ENCODE measurements at places on chromosomes 5 and 9.

DNA sequence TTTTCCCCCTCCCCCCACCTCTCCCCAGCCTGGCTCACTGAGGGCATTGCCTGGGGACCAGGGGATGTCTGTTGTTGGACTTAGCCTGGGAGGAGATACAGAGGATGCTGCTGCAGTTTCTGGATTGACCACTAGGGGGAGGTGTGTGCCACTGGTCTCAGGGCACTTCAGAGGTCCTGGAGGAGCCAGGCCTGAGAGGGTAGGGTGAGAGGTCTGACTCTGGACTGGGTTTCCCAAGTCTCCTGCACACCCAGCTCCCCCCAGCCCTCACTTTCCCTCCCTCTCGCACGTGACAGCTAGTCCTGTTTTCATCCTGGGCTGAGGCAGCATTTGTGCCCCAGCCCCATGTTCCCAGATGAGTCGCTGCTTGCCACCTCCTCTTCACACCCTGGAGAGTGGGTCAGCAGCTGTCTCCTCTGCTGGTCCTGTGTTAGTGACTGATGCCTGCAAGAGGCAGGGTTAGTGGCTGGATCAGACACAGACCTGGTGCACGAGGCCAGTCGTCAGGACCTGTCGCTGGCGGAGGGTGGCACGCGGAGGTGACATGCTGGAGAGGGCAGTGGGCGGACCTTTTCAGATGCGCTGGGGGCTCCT is 4.4 kb downstream of the IL3 start:
- DNase-seq: peak; percentile 72

- peak; percentile 32 for DNase-seq
These were observed 17.8 kb downstream of the MED10 start for GRCh38 chr5:6360323-6361072.

GRCh38 chr5:36870399-36871040 is 6.0 kb upstream of the NIPBL start:
- DNase-seq: no peak

DNA sequence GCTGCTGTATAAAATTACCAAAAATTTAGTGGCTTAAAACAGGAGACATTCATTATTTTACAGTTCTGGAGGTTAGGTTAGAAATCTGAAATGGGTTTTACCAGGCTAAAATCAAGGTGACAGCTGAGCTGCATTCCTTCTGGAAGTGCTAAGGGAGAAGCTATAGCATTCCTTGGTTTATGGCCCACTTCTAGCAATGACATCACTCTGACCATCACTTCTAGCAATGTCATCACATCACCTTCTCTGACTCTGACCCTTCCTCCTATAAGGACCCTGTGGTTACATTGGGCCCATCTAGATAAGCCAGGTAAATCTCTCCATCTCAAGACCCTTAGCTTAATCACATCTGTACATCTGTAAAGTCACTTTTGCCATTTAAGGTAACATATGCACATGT is 366.1 kb downstream of the EFNA5 start:
- no peak for DNase-seq

DNA sequence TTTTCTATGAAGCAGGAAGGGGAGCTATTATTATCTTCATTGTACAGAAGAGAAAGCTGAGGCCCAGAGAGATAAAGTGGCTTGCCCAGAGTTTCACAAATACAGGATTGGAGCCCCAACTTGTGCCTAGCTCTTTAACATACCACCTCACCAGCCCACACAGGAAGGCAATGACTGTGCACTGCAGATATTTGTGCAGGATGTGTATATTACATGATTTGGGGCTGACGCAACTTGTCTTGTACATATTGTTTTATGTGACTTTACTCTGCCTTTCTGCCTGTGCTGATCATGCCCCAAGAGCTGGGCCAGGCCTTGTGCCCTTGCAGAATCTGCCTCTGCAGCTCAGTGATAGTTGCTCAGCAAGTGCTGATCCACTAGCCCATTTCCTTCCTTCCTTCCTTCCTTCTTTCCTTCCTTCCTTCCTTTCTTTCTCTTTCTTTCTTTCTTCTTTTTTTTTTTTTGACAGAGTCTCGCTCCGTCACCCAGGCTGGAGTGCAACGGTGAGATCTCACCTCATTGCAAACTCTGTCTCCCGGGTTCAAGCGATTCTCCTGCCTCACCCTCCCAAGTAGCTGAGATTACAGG is 106.6 kb upstream of the TBCA start:
- no peak for DNase-seq

DNA sequence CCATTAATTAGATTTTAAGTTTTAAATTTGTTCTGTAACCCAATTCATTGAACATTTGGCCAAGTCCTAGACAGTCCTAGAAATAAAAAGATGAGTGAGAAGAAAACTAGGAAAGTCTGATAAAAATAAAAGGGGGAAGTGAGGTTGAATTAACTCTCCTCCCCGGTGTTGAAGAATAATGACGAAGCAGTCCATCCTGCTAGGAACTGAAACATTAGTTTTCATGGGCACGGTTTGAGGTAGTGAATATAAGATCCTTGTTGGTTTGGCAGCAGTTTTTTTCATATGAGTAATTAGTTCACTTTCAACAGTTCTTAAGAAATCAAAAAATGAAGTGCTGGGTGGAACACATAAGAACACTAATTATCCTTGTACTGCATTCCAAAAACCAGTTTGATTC is 103.1 kb downstream of the MTREX start:
- DNase-seq: no peak

- no peak for DNase-seq
These were observed 83.4 kb upstream of the SMIM23 start for GRCh38 chr5:171702135-171702770.

- DNase-seq: no peak
These were observed 4.2 kb upstream of the PHF2 start for GRCh38 chr9:93572221-93572620.

DNA sequence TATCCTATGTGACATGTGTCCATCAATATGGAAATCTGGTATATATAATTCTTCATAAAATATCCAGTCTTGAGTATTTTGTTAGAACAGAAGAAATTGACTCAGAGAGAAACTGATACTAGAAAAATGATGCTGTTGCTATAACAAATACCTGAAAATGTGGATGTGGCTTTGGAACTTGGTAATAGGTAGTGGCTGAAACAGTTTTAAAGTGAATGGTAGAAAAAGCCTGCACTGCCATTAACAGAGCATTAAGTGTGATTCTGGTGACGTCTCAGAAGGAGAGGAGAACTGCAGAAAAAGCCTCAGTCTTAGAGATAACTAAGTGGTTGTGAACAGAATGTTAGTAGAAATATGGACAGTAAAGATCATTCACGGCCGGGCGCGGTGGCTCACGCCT is 634.9 kb upstream of the ZNF608 start:
- DNase-seq: no peak

DNA sequence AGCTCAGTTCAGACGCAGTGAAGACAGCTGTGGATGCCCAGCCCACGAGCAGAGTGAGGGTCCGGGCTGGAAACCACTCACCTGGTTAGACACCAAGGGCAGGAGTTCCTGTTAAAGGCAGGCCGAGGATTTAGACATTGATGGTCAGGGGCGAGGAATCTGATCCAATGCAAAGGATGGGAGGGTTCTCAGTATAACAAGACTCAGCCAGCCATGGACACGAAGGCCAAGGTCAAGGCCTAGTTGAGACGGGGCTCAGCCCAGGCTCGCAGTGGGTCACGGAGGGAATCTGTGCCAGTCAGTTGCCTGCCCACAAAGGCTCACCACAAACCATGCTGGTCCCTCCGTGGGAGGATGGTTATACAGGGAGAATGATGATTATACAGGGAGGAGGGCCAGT is 63.3 kb upstream of the FCN1 start:
- DNase-seq: no peak

DNA sequence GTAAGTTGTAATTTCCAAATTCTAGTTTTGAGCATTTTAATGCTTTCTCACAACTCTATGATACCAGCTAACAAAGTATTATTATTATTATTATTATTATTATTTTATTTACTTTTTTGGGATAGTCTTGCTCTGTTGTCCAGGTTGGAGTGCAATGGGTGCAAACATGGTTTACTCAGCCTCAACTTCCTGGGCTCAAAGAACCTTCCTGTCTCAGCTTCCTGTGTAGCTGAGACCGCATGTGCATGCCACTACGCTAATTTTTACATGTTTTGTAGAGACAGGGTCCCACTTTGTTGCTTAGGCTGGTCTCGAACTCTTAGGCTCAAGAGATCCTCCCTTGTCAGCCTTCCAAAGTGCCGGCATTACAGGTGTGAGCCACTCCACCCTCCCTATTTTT is 27.0 kb downstream of the LRRC70 start:
- no peak for DNase-seq

DNA sequence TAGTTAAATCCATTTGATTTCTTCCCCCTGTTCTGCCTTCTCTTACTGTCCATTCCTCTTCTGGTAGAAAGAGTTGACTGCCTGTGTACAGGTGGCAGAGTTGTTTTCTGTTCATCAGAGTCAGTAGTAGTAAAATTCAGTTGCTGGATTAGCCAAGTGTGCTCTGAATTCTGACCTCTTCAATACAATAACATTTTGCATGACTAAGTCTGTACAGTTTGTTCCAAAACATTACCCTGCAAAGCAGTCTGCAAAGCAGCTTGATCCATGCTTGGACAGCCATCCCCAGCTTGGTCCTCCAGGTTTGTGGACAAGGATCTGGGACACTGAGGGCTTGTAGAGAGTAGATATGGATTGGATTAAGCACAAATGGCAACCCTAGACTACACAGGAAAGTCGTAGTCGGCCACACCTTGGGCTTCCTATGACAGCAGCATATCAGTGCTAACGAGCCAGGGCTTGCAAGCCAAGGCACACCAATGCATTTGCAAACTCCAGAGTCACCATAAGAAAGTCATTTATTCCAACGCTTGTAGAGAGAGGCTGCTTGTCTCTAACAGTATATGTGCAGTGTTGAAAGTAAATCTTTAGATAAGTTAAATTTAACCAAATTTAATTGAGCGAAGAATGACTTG is 25.2 kb downstream of the IL12B start:
- no peak for DNase-seq

- DNase-seq: no peak
These were observed 2.2 kb downstream of the NR2F1 start for GRCh38 chr5:93585041-93585766.

- no peak for DNase-seq
These were observed 72.0 kb downstream of the GPR21 start for GRCh38 chr9:123105490-123105889.

GRCh38 chr9:99013550-99013949 is 69.8 kb downstream of the COL15A1 start:
- no peak for DNase-seq

DNA sequence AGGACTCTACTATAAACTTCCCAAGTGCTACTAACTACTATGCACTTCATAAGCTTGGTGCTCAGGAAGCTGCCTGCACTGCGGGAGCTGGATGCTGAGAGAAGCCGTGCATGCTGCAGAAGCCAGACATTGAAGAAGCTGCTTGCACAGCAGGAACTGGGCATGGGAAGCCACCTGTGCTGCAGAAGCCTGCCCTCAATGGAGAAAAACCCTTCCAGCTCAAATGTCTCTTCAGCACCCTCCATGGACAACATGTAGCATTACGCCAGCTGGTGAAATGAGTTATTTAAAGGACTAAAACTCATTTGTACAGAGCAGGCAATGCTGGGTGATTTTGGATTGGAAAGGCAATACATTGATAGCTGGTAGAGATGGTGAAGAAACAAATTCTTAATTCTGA is 247.2 kb downstream of the KIF4B start:
- DNase-seq: no peak

GRCh38 chr5:84374568-84374967 is 10.1 kb downstream of the EDIL3 start:
- DNase-seq: no peak

- DNase-seq: no peak
These were observed 965 bp downstream of the GLIPR2 start for GRCh38 chr9:36137392-36138004.

DNA sequence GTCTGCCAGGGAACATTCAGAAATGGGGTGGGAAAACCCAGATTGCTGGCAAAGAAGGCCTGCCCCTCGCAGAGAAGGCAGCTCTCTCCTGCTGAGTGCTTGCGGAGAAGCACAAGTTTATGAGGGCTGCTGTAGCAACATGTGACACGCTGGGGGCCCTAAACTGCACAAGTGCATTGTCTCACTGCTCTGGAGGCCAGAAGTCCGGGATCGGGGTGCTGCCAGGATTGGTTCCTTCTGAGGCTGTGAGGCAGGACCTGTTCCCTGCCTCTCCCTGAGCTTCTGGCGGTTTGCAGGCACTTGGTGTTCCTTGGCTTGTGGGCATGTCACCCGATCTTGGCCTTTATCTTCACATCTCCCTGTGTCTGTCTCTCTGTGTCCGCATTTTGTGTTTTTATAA is 75.6 kb upstream of the NEURL1B start:
- DNase-seq: no peak

DNA sequence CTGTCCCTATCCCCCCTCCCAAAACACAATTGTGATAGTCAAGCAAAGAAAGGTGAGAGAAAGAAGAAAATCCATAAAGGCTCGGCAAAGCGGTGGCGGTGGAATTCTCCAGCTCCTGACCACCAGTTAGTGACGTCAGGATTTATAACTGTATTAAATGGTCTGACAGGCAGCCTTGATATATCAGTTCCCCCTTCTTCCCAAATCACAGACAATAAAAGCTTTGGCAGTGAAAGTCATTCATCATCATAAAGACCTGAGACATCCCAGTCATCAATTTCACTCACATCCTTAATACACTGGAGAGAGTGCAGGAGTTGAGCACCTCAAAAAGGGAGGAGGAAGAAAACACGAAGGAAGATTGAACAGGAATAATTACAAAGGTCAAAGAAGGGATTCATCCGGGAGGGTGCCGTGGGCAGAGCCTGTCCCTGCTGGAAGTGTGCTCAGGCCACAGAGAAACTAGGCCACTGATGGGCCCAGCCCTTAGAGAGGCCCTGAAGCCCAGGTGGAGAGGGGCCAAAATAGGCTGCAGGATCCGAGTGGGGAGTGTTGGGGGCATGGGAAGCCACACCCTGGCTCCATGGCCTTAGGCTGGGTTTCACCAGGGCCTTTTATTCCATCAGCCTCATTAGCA is 131.9 kb downstream of the PAX5 start:
- DNase-seq: no peak

- peak; percentile 79 for DNase-seq
These were observed 112.9 kb upstream of the LMX1B start for GRCh38 chr9:126500600-126501382.
